ENCODE measurements at places on chromosomes 12 and 14.

- H3K4me3 ChIP-seq = peak overlapping the region; percentile 88
- H3K36me3 ChIP-seq = no peaks in the 10 kb centered on the region
Measured at GRCh38 chr12:27013611-27014084, 536 bp downstream of the TM7SF3 start.

DNA sequence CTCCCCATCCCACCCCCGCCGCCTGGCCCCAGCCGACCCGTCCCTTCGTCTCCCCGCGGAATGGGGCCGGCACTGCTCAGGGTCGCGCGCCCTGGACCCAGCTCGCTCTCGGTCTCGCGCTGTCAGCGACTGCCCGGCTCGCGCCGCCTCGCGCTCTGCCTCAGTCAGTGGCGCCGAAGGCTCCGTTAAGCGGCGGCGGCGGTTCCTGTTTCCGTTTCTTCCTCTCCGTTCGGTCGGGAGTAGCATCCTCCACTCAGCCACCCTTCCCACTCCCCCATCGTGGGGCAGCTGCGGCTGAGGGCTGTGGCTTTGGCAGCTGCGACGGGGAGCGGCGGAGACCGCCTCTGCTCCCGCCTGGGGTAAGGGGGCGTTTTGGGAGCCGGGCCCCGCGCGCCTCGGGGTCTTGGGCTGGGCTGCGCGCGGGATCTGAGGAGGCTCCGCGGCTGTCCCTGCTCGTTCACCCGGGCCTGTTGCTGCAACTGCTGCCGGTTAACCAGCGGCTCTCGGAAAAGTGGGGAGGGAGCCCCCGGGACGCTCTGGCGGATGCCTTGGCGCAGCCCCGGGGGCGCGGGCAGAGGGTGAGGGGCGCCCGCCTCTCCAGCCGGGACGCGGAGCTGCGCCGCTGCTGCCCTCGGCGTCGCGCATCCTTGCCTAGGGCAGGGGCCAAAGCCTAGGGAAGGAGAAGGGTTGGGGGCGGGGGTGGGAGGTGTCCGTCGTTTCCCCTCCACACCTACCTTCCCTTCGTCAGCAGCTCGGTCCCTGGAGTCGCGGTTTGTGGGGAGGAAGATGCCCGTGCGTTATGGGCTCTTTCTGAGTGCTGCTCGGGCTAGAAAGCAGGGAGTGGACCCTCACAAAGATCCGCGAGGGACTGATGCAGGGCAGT lies 567 bp downstream of the FUT8 start:
- H3K4me3 ChIP-seq = peak overlapping the region; percentile 99
- DNase-seq = peak; percentile 61
- H3K36me3 ChIP-seq = no peaks in the 10 kb centered on the region
- H3K27me3 ChIP-seq = no peaks in the 10 kb centered on the region
- H3K27ac ChIP-seq = peak overlapping the region; percentile 68

GRCh38 chr14:85357120-85357519 lies 172.8 kb upstream of the FLRT2 start:
- no peak overlapping the region for H3K4me3 ChIP-seq
- no peaks in the 10 kb centered on the region for H3K36me3 ChIP-seq
- no peaks in the 10 kb centered on the region for H3K4me1 ChIP-seq
- DNase-seq = no peak
- H3K27me3 ChIP-seq = no peaks in the 10 kb centered on the region
- H3K27ac ChIP-seq = no peak overlapping the region

- H3K36me3 ChIP-seq = no peaks in the 10 kb centered on the region
- H3K4me3 ChIP-seq = no peak overlapping the region
- no peak for DNase-seq
- no peak overlapping the region for H3K27ac ChIP-seq
- no peaks in the 10 kb centered on the region for H3K4me1 ChIP-seq
- H3K27me3 ChIP-seq = no peaks in the 10 kb centered on the region
Measured at GRCh38 chr12:117468016-117468415, 106.6 kb upstream of the NOS1 start.

GRCh38 chr14:70771781-70772212 lies 37.5 kb downstream of the MAP3K9 start:
- H3K4me3 ChIP-seq = no peak overlapping the region
- H3K27ac ChIP-seq = no peak overlapping the region
- no peaks in the 10 kb centered on the region for H3K36me3 ChIP-seq

DNA sequence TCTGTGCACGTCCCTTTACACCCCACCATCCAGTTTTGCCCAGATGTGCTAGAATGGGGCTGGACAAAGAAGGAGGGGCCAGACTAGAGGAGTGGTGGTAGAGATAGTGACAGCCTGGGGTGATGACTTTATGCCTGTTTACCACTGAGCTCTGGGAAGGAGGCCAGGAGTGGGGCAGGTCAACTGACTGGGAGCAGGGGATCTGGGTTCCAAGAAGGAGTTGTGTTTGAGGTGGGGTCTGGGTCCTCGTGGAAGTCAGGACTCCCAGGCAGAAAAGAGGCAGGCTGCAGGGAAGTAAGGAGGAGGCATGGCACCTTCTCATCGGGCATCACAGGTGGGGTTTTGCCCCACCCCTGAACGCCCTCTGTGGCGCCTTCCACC lies 315 bp downstream of the LTB4R2 start:
- H3K4me3 ChIP-seq = peak overlapping the region; percentile 47
- no peak for DNase-seq
- H3K27ac ChIP-seq = peak overlapping the region; percentile 75
- H3K36me3 ChIP-seq = peaks cover 24% of the 10 kb centered on the region
- no peaks in the 10 kb centered on the region for H3K27me3 ChIP-seq

- H3K4me3 ChIP-seq = no peak overlapping the region
- H3K27me3 ChIP-seq = no peaks in the 10 kb centered on the region
- no peak overlapping the region for H3K27ac ChIP-seq
- DNase-seq = no peak
Measured at GRCh38 chr14:70735043-70735442, 74.3 kb downstream of the MAP3K9 start.

GRCh38 chr12:81208187-81208911 lies 130.5 kb downstream of the ACSS3 start:
- H3K36me3 ChIP-seq = no peaks in the 10 kb centered on the region
- no peak overlapping the region for H3K4me3 ChIP-seq
- no peak for DNase-seq
- H3K27me3 ChIP-seq = no peaks in the 10 kb centered on the region

DNA sequence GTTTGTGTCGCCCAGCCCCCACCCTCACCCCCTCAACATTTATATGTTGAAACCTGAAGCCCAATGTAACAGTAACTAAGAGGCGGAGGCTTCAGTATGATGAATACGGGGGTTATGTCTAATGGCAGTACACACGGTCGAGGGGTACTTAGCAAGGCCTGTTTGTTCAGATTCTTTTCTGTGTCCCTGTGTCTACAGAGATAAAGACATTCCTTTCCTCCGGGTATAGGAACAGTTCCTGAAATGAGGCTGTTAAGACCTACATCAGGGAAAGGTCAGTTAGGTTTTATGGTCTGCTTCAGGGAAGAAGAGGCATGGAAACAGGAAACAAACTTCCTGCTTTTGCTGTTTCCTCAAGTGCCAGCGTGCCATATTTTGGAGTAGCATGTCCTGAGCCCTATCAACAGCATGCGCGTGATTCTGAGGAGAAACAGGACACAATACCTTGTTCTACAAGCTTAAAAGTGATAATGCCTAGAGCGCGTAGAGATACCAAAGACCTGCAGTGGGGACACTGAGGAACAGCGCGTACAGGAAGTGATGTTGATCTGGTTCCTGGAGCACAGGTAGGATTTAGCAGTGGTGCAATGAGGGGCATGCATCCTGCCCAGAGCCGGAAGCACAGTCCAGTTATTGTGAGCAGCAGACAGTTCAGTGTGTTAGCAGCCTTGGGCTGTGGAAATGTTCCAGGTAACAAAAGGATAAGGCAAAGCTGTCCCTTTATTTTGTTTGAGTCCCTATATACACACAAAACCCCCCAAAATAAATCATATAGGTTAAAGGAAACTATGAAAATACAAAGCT lies 47.2 kb downstream of the FGD4 start:
- no peak for DNase-seq
- H3K27ac ChIP-seq = no peak overlapping the region
- H3K4me1 ChIP-seq = no peaks in the 10 kb centered on the region
- H3K27me3 ChIP-seq = no peaks in the 10 kb centered on the region

GRCh38 chr12:130240831-130241590 lies 78.7 kb downstream of the FZD10 start:
- H3K27me3 ChIP-seq = no peaks in the 10 kb centered on the region
- no peak overlapping the region for H3K27ac ChIP-seq
- H3K4me3 ChIP-seq = no peak overlapping the region
- no peaks in the 10 kb centered on the region for H3K4me1 ChIP-seq

GRCh38 chr12:89413234-89413633 lies 60.9 kb upstream of the DUSP6 start:
- no peaks in the 10 kb centered on the region for H3K36me3 ChIP-seq
- H3K27me3 ChIP-seq = no peaks in the 10 kb centered on the region
- DNase-seq = no peak
- H3K4me3 ChIP-seq = no peak overlapping the region
- H3K4me1 ChIP-seq = no peaks in the 10 kb centered on the region

- no peaks in the 10 kb centered on the region for H3K36me3 ChIP-seq
- H3K4me1 ChIP-seq = no peaks in the 10 kb centered on the region
- H3K27me3 ChIP-seq = no peaks in the 10 kb centered on the region
- DNase-seq = no peak
Measured at GRCh38 chr12:10319388-10319787, 11.7 kb downstream of the KLRD1 start.

DNA sequence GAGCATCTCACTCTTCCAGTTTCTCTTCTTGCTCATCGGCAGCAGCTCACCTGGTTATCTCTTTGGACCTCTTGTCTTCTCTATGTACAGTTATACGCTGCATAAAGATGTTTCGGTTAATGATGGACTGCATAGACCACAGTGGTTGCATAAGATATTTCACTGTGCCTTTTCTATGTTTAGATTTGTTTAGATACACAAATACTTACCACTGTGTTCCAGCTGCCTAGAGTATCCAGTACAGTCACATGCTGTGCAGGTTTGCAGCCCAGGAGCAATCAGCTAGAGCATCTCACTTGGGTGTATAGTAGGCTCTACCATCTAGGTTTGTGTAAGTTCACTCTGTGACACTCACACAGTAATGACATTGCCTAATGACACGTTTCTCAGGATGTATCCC lies 57.6 kb downstream of the FBXL14 start:
- no peak overlapping the region for H3K4me3 ChIP-seq
- H3K27me3 ChIP-seq = peaks cover 17% of the 10 kb centered on the region
- DNase-seq = no peak
- no peak overlapping the region for H3K27ac ChIP-seq
- no peaks in the 10 kb centered on the region for H3K36me3 ChIP-seq

GRCh38 chr12:6016756-6017155 lies 71.7 kb upstream of the ANO2 start:
- H3K36me3 ChIP-seq = no peaks in the 10 kb centered on the region
- H3K4me1 ChIP-seq = no peaks in the 10 kb centered on the region
- H3K4me3 ChIP-seq = no peak overlapping the region
- H3K27me3 ChIP-seq = no peaks in the 10 kb centered on the region
- H3K27ac ChIP-seq = no peak overlapping the region

DNA sequence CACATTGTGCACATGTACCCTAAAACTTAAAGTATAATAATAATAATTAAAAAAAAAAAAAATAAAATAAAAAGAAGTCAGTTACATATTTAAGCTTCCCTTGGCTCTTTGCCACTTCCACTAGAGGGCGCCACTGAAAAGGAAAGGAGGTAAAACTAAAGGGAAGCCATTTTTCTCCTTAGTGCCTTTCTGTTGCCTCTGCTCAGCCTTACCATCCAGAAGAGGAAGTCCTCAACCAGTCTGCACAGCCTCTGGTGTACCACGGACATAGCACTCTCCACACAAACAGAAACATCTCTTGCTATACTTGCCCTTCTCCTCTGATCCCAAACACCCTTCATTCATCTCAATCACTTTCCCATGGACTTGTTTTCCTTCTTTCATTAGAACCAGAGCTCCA lies 169.0 kb upstream of the EEA1 start:
- H3K4me1 ChIP-seq = no peaks in the 10 kb centered on the region
- H3K27ac ChIP-seq = no peak overlapping the region
- H3K27me3 ChIP-seq = no peaks in the 10 kb centered on the region
- H3K36me3 ChIP-seq = no peaks in the 10 kb centered on the region
- peak; percentile 3 for DNase-seq

GRCh38 chr14:68264260-68264569 lies 444.6 kb downstream of the RAD51B start:
- no peak for DNase-seq
- H3K4me1 ChIP-seq = peaks cover 33% of the 10 kb centered on the region

DNA sequence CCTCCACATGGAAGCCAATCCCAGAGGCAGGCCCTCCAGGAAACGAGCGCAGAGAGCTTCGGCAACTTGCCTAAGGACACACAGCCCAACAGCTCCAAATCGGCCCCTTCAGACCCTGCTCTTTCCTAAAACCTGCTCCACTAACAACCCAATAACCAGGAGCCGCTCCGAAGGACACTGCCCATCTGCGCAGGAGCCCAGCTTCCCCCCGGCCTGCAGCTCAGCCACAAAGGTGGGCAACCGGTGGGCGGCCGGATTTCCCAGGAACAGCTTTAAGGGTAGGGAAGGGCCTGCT lies 13.6 kb downstream of the RAB35 start:
- peaks cover 10% of the 10 kb centered on the region for H3K4me1 ChIP-seq
- no peaks in the 10 kb centered on the region for H3K27me3 ChIP-seq
- peaks cover 73% of the 10 kb centered on the region for H3K36me3 ChIP-seq
- no peak overlapping the region for H3K27ac ChIP-seq
- no peak for DNase-seq

DNA sequence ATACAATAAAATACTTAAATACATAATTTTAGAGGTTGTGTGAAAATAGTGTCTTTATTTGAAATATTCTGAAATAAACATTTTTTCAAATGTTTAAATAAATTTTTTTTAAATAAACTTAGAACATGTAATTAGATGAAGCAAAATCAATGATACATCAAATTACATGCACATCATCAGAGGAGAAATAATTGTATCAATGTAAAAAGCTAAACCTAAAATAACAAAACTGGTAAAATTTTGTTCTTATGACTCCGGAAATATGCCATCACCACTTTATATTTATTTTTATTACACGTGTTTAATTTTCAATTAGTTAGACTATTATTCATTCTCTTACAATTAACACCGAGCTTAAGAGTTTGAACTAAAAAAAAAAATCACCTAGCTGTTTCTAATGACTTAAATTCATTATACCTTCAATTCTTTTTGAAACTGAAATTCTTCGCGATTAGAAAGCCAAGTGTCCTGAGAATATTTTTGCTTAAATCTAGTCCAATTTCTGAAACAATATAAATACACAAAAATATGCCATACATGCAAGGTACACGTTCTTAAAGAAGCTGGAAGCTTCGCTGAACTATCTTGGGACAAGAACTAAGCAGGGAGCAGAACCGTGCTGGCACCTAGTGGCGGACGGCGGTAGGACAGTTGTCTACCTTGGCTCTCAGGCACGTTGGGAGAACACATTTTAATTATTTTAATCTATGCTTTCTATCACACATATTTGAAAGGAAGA lies 230.5 kb downstream of the SLC25A21 start:
- no peak overlapping the region for H3K27ac ChIP-seq
- DNase-seq = no peak
- no peaks in the 10 kb centered on the region for H3K27me3 ChIP-seq
- H3K4me3 ChIP-seq = no peak overlapping the region
- H3K36me3 ChIP-seq = no peaks in the 10 kb centered on the region
- no peaks in the 10 kb centered on the region for H3K4me1 ChIP-seq

- peaks cover 7% of the 10 kb centered on the region for H3K4me1 ChIP-seq
- H3K27me3 ChIP-seq = no peaks in the 10 kb centered on the region
- H3K36me3 ChIP-seq = no peaks in the 10 kb centered on the region
- H3K27ac ChIP-seq = peak overlapping the region; percentile 20
Measured at GRCh38 chr12:131963381-131963780, 13.6 kb downstream of the EP400 start.

GRCh38 chr14:83282706-83283105 lies 1749.1 kb upstream of the SEL1L start:
- H3K27me3 ChIP-seq = no peaks in the 10 kb centered on the region
- DNase-seq = no peak
- H3K36me3 ChIP-seq = no peaks in the 10 kb centered on the region
- H3K4me3 ChIP-seq = no peak overlapping the region
- no peak overlapping the region for H3K27ac ChIP-seq
